ENCODE measurements at places on chromosomes 16 and 17.
A peak's percentile ranks its signal among the peaks of the same experiment; 100 is the strongest.

GRCh38 chr17:43578699-43579565 is 32.8 kb upstream of the ETV4 start:
- no peak for DNase-seq

- DNase-seq, result no peak
These were observed 30.6 kb upstream of the MAP3K14 start for GRCh38 chr17:45347444-45347843.

- DNase-seq, result no peak
These were observed 254.2 kb downstream of the KCNJ2 start for GRCh38 chr17:70423562-70423961.

DNA sequence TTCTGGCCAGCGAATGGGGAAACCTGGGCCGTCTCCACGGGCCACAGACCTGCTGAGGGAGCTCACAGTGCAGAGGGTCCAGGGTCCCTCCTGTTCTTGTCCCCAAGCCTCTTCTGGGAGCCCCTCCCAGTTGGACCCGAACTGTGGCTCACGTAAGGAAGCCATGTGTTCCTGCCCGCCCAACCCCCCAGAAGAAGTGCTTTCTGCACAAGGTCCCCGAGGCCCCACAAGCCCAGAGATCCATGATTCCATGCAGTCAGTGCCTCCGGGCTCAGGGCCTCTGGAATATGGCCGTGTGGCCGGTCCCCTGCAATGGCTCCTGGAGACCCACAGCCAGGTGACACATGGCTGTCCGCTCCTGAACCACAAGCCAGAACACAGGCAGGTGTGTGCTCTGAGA is 272.4 kb downstream of the C16orf95 start:
- no peak for DNase-seq

- no peak for DNase-seq
These were observed 4.2 kb downstream of the SRSF2 start for GRCh38 chr17:76732734-76733617.

- DNase-seq, result peak; percentile 64
These were observed 3.7 kb upstream of the RAP1GAP2 start for GRCh38 chr17:2792366-2793169.

- DNase-seq, result no peak
These were observed 33.6 kb upstream of the MED13 start for GRCh38 chr17:62098623-62099231.

DNA sequence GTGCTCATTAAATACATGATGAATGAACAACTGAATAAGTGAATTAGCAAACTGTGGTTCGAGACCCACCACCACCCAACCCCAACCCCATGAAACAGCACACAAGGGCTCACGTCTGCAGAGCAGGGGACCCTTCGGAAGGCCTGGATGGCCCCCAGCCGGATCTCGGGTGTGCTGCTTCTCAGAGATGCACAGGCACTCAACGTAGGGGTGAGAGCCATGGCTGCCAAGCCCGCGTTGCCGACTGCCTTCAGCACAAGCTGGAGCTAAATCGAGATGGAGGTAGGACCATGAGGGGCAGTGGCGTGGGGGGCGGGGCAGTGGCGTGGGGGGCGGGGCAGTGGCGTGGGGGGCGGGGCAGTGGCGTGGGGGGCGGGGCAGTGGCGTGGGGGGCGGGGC is 93.2 kb downstream of the LITAF start:
- DNase-seq, result no peak

DNA sequence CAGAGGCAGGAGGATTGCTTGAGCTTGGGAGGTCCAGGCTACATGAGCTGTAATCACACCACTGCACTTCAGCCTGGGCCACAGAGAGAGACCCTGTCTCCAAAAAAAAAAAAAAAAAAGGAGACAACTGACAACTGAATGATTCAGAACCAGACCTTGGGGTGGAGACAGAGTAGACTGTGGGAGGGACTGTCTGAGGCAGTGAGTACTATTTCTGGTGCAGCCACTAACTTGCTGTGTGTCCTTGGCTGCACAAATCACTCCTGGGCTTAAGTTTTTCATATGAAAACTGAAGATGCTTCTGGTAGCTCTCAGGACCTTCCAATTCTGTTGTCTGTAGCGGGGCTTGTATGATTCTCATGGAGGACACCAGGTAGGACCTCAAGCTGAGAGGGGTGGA is 5.8 kb downstream of the ASB16 start:
- DNase-seq, result no peak

DNA sequence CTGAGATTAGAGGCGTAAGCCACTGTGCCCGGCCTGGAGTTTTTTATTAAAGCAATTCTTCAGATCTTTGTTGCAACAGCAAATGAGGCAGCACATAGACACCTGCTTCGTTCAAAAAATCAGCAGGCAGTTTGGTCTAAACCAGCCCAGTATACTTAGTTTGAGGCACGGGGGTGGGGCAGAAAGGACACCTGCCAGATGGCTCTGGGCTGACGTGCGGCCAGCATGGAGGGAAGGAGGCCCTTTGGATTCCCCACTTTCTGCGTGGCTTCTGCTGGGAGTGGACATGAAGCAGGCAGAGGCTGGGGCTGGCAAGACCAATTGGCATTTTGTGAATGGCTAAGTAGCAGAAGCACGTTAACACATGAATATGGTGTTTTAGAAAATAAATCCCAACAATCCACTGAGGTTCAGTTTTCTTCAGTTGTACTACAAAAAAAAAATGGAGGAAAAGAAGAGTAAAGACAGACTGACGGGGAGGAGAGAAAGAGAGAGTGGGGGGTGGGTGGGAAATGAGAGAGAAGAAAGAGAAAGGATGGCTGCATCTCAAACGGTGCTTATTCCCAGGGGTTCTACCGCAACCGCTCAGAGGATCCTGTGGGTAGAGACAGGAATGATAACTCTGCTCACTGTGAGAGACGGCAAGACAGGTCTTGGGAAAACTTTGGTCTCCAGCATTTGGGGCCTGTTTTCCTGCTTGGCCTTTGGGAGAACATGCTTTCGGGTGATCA is 16.3 kb downstream of the C16orf46 start:
- no peak for DNase-seq

DNA sequence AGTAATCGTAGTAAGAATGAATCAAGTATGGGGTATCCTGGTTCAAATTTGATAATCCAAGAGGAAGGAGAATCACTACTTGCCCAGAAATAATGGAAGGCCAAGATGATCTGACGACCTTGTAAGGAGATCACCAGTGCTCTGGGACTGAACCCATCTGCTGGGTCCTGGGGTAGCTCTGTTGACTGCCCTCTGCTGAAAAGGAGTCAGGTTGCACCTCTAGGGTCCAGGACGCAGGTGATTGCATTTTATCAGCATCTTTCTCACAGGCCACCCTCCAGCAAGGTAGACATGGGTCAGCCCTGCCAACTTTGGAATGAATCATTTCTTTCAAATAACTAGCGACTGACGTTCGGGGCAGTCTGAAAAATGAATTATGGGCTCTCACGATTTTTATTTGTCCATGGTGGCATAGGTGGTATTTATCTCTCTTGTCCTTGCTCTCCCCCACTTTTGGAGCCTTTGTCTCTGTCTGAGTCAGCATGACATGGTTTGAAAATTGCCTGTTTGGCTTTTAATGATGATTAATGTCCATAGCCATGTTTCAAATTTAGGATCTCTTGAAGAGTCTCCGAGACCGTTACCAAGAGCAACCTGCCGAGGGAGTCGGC is 163.7 kb downstream of the MSI2 start:
- DNase-seq, result no peak

DNA sequence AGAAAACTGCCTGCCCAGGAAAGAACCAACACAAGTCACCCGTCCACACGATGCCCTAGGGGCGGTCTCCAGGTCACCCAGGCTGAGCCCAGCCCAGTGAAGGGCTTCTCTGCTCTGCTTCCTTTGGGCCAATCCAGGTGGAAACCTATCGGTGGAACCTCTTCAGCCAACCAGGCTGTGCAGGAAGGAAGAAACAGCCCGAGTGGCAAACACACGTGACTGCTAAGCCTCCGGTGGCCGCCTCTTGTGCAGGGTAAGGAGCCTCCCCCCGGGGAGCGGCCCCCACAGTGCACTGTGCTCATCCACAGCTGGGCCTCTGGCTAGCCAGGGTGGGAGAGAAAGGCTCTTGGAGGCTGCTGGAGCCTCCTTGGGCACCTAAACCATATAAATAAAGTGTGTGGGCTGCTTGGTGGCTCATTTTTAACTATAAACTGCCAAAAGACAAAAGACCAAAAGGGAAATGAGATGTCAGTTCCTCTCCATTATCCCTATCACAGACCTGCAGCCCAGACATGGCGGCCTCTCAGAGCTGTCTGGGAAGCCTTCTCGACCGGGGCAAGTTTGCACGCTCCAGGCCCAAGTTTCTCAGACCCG is 2.4 kb downstream of the RTN4RL1 start:
- DNase-seq, result no peak

GRCh38 chr16:68013440-68013839 is 2.3 kb downstream of the DPEP2NB start:
- no peak for DNase-seq

- no peak for DNase-seq
These were observed 2.6 kb downstream of the RARA start for GRCh38 chr17:40311575-40311974.

DNA sequence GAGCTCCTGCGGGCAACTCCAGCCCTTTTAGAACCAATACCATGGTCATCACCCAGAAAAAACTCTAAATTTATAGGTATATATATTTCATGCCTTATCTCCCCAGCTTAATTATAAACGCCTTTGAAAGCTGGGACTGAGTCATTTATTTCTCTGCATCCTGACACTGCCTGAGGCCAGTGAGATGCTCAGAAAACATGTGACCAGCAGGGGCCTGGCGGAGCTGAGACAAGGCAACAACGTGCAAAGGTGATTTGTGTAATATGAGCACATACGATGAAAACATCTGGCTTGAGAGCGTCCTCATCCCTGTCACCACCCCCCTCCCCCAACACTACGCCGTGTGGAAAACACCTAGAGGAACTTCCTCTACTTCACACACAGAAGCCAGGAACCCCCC is 22.7 kb downstream of the NXN start:
- DNase-seq, result no peak

GRCh38 chr17:36149296-36149820 is 27.1 kb downstream of the TBC1D3B start:
- no peak for DNase-seq

- DNase-seq, result no peak
These were observed 44.4 kb upstream of the SCNN1B start for GRCh38 chr16:23257682-23258081.

- DNase-seq, result no peak
These were observed 60.1 kb upstream of the WSB1 start for GRCh38 chr17:27233776-27234175.

- no peak for DNase-seq
These were observed 1.7 kb upstream of the SLC47A2 start for GRCh38 chr17:19718041-19718612.

DNA sequence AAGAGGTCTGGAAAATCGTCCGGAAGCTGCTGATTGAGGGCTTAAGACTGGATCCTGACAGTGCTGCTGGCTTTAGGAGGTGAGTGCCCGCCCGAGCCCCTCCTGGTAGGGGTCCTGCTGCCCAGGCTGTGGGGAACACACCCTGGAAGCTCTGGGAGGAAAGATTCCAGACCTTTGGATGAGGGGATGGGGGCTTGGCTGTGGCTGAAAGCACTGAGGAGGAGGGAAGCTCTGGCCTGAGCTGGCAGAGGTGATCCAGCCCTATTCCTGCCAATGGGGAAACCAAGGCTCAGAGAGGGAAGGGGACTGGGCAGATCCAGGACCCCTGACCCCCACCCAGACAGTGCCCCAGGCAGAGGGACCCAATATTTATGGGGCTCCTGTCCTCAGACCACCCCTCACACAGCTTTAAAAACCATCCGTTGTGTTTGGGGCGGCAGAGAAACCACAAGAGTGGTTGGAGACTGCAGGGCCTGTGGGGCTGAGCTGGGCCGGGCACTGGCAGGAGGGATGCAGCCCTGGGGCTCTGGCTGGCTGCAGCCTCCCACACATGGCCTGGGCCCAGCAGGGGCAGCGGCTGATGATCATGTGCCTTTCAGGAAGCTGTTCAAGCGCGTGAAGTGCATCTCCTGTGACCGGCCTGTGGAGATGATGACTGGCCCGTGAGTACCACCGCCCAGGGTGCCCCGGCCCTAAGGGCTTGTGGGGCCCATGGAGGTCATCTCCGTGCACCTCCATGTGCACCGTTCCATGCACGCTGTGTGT is 22.8 kb downstream of the UBALD1 start:
- DNase-seq, result no peak

DNA sequence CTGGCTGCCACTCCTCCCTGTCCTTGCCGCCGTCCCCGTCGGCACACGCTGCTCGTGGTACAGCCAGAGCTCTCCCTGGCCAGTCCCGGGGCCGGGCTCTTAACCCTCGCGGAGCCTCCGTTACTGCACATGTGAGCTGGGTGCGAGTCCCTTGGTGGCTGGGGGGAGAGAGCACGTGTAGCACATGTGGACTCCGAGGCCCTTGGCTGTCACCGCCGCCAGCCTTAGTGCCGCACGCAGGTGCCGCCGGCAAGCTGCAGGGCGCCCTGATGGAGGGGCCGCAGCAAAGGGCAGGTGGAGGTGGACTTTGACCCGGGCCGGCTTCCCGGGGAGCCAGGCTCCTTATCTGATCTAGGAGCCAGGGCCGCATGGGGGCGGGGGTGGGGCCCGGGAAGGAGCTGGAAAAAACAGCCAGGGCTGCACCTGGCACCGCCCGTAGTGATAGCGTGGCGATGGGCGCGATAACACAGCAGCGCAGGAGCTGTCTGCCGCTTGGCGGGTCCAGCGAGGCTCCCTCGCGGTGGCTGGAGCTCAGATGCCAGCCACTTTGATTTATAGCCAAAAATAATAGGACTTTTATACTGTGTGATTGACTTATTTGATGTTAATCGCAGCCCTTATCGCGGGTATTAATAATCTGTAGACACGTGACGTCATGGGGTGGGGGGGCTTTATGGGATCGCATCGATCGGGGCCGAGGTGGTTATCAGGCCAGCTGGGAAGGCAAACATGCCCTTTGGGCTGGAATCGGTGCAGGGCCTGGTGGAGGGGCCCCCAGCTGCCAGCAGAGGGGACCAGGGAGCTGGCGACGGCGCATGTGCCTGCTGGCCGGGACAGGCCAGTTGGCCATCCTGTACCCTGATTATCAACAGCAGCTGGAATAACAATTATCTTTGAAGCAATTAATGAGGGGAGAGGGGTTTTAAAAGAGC is 35.1 kb downstream of the ZFPM1 start:
- no peak for DNase-seq

- no peak for DNase-seq
These were observed 4.3 kb upstream of the CCL7 start for GRCh38 chr17:34265711-34266110.

- DNase-seq, result no peak
These were observed 1.6 kb downstream of the NDUFB10 start for GRCh38 chr16:1960665-1961630.

DNA sequence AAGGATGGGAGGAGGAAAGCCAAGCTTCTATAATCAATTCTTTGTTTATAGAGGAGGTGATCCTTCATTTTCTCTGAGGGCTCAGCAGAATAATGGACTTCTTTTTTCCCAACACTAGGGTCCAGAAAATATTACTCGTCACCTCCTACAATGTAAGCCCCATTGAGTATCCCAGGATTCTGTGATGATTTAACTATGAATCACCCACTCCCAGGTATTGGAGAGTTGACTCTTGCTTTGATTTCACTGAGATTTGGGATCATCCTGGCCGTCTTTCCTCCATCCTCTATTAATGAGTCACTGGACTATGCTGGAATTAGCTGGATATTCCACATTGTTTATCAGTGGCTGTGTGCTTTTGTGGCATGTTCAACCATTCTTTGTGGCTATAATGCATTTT is 452.0 kb downstream of the NPIPA7 start:
- DNase-seq, result no peak

GRCh38 chr17:37779554-37779953 is 34.7 kb upstream of the HNF1B start:
- no peak for DNase-seq

Measured in activated CD8-positive, alpha-beta memory T cell treated with anti-CD3 and anti-CD28 coated beads for 48 hours (primary cell).